ENCODE measurements at places on chromosomes 3 and 15. TPM values are rescaled to one million over a fixed set of nuclear protein-coding genes. Genes with fewer than 3 reads are reported as not detected.

GRCh38 chr15:53530761-53531160 is 228.7 kb downstream of the WDR72 start:
- no peak for DNase-seq

DNA sequence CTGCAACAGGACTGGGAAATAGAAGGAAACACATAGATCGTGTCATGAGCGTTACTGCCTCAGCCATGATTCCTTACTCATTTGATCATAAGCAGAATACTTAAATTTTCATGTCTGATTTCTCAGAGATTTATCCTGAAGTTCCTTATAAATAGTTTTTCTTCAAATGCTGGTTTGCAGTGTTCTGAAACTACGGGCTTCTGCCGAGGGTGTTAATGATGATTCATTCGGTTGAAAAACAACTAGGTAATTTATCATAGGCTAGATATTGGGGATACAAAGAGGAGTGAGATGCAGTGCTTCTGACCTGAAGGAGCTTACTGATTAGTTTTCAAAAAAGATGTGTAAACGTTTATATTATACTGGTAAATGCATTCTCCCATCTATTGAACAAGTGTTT is 428.9 kb downstream of the NLGN1 start:
- DNase-seq: no peak

The GLDN gene
- 0.32 TPM for polyA plus RNA-seq

GRCh38 chr15:85980946-85981345 is 98.7 kb upstream of the AGBL1 start:
- no peak for DNase-seq

GRCh38 chr15:68515371-68516095 is 63.3 kb upstream of the CORO2B start:
- no peak for DNase-seq

DNA sequence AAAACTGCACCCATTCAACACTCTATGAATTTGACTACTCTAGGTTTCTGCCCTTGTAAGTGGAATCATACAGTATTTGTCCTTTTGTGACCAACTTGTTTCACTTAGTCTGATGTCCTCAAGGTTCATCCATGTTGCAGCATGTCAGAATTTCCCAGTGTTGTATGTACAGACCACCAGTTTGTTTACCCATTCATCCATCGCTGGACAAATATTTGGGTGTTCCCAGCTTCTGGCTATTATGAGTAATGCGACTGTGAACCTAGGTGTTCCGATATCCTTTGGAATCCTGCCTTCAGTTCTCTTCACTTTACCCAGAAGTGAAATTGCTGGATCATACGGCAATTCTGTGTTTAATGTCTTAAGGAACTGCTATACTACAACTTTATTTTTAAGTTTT is 12.6 kb downstream of the RPL32 start:
- DNase-seq: no peak

The TLR9 gene
- 0.23 TPM for polyA plus RNA-seq

GRCh38 chr3:13081603-13082360 is 8.6 kb upstream of the IQSEC1 start:
- DNase-seq: no peak

The DLL4 gene
- polyA plus RNA-seq: 5.9 TPM

GRCh38 chr15:42549741-42550392 is 1.2 kb downstream of the HAUS2 start:
- DNase-seq: no peak

The GAP43 gene
- 1.1 TPM for polyA plus RNA-seq

The IL5RA gene
- 0.64 TPM for polyA plus RNA-seq

DNA sequence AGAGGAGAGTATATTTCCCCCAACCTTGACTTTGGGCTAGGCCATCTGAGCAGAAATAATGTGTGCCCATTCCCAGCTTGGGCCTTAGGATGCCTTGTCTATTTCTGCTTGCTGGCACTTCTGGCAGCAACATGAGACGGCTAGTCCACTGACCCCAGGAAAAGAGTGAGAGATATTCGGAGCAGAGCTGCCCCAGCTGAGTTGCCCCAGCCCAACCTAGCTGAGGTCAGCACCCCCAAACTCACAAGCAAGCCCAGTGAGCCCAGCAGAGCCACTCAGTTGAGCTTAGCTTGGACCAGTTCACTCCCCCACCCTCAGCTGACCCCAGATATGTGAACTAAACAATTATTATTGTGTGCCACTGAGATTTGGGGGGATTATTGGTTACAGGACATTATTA is 20.2 kb downstream of the ITGA11 start:
- no peak for DNase-seq

DNA sequence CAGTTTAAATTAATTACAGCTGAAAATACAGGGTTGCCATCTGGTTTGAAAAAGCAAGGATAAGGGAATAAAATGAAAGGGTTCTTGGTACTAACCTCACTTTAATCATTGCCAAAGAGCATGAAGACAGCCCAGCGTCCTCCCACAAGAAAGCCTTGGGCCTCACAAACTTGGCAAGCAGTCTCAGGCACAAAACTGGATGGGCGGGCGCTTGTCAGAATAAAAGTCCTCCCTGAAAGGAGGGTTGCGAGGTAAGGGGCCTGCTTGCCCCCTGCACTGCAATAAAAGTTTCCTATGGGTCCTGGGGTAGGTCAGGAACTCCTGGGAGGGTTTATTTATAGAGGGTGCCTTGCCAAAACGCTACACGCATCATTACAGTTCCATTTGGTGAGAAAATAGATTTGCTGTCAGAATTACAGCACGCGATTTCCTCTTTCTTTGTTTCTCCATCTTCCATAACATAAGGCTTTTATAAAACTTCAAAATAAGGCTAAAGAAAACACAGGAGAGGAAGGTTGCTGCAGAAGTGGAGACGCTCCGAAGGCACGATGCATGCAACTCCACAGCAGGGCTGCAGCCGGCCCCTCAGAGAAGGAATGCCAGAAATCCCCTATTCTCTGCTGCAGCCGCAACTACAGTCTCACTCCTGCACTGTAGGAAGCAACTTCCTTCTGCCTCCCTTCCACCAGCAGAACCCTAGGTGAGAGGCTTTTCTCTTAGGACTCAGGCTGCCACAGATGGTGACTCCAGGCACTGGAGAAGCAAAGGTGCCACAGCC is 61.3 kb downstream of the VGLL4 start:
- DNase-seq: peak; percentile 77

The OSTN gene
- polyA plus RNA-seq: 11.5 TPM

GRCh38 chr15:67783303-67783702 is 42.0 kb upstream of the SKOR1 start:
- DNase-seq: no peak

The SLC2A2 gene
- 15.1 TPM for polyA plus RNA-seq

DNA sequence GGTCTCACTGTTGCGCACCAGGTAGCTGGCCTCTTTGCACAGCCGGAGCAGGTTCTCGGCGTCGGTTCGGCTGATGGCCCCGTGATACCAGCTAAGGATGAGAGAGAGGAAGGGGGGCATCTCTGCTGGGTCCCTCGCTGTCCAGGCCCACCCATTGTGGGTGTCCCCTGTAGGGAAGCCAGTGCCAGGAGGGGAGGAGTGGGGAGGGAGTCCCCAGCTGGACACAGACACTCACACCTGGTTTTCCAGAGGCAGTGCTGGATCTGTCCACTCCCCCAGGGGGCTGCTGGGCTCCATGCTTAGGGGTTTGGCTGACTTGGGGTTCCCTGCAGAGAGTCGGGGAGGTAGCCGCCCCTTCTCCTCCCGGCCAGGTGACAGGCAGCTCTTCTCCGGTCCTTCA is 15.9 kb downstream of the SHF start:
- no peak for DNase-seq

The SLC15A2 gene
- polyA plus RNA-seq: 11.9 TPM

DNA sequence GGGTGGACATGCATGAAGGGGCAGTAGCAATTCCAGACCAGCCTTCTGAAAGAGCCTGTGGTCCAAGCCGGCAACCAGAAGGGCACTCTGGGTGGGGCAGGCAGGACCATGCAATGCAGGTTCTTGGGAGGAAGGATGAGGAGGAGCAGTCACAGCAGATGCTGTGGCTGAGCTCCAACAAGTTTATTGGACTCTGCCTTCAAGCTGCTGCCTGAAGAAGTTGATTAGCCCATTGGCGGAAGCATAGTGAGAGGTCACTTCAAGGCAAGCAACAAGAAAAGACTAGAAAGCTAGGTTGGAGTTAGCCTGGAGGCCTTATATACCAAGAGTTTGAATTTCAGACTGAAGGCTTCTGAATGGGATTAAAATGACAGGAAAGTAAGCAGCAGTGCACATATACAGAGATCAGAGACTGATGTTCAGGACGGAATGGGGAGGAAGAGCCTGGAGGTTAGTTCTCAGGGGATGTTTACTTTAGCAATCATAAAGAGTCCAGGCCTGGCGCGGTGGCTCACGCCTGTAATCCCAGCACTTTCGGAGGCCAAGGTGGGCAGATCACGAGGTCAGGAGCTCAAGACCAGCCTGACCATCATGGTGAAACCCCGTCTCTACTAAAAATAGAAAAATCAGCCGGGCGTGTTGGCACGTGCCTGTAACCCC is 39.9 kb downstream of the SFMBT1 start:
- DNase-seq: no peak

- DNase-seq: no peak
These were observed 4.6 kb downstream of the FBXL22 start for GRCh38 chr15:63601704-63602185.

The IL12A gene
- 0.27 TPM for polyA plus RNA-seq

DNA sequence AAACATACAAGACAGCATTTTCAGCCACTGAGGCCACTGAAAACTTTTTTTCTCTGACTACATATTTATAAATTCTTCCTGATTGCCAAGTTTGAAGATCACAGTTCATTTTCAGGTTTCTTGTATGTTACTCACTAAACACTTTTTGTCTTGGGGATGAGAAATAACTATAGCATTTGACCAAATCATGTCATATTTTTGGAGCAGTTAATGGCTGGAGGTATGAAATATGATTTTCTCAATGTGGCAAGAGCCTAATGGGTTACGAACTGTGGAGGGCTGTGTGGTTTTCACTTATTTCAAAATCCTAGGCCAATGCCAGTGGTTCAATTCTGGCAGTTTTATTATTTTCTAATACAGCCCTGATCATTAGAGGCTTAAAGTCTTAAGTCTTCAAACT is 64.4 kb downstream of the USP13 start:
- no peak for DNase-seq

GRCh38 chr15:94353488-94353820 is 122.1 kb downstream of the MCTP2 start:
- DNase-seq: no peak

GRCh38 chr3:176351408-176351807 is 845.9 kb downstream of the TBL1XR1 start:
- no peak for DNase-seq

DNA sequence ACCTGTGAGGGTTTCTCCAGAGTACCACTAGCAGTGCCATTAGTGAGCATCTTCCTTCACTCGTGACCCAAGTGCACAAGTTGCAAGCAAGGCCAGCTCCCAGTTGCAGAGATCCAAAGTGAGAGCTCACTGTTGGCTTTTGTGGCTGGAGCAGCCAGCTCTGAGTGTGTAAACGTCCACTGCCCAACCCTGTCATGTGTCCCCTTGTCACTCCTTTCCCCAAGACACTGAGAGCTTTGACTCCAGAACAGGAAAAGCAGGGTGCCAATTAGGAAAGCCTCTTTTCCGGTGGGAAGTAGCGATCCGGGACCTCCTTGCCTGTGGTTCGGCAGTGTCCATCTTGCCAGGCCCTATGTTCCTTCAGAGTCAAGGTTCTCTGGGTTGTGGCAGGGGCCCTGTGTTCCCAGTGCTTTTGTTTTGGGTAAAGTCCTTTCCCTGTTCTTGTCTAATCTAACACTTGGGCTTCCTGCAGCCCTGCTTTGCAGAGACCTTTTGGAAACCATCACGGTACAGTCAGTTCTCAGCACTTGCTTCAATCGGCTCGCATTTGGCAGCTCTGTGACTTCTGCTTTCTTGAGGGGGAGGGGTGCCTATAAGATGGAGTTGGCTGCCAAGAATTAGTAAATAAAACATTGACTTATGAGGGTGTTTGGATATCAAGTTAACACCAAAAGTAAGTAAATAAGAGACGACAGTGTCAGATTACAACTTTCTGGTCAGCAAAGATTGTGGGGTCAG is 90.5 kb downstream of the DNASE1L3 start:
- DNase-seq: no peak

Measured in left renal pelvis (tissue), 4 donors.